Activated naive CD8-positive, alpha-beta T cell treated with anti-CD3 and anti-CD28 coated beads for 36 hours (primary cell): ENCODE measurements at places on chromosomes 6 and 20.
A peak's percentile ranks its signal among the peaks of the same experiment; 100 is the strongest.

DNA sequence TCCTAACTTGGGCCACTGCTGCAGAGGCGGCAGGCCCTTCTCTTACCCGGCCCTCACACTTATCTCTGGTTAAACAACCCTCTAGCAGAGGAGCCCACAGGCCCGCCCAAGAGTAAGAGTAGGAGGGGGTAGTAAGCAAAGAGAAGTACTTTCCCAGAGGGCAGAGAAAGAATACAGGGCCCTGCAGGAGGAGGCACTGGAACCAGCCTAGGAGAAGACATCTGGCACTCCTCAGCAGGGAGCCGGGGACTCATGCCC lies 10.1 kb downstream of the MTCH1 start:
- H3K4me1 ChIP-seq = peaks cover 10% of the 10 kb centered on the region
- DNase-seq = no peak
- peaks cover 14% of the 10 kb centered on the region for H3K36me3 ChIP-seq
- no peak overlapping the region for H3K27ac ChIP-seq
- H3K4me3 ChIP-seq = no peak overlapping the region

DNA sequence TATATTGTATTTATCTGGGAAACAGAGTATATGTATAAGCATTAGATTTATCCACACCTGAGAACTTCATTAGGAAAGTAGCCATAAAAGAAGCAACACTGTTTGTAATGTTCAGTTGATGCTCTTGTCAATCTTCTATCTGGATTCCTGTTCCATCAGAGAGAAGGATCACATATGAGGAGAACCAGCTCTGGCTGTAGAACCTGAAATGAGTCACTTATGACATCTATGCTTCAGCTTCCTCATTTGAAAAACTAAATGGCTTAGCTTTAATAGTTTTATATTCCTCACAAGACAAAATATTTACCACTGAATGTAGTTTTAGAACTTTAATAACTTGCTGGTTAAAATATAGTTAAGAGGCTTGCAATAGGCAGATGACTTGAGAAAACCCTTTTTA lies 144.7 kb downstream of the TASP1 start:
- H3K4me3 ChIP-seq = no peak overlapping the region
- H3K36me3 ChIP-seq = peaks cover 36% of the 10 kb centered on the region
- peaks cover 2% of the 10 kb centered on the region for H3K4me1 ChIP-seq
- no peak overlapping the region for H3K27ac ChIP-seq
- no peak for DNase-seq
- H3K27me3 ChIP-seq = no peaks in the 10 kb centered on the region

DNA sequence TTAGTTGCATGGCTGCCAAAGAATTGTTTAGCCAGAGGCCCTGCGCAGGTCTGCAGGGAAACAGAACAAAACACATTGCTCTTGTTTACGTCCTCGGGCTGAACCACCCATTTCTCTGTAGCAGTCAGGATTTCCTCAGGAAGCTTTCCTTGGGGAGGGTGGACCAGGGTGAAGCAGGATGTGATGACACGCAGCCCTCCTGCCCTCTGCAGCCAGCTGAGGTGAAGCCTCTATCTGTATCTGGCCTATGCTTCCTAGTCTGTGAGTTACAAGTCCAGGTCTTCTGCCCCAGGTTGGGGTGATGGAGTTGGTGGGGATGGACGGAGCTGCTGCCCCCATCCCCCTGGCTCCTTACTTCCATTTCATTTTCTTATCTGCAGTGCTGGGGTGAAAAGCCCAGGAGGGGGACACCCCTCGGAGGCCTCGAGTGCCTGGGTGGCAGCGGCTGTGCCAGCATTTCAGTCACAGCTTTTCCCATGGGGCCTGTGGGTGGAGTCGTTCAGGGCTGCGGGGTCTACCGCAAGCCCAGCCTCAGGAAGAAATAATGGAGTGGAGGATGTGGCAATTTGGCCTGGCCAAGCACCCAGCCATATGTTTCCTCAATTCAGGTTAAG lies 24.9 kb downstream of the SASH1 start:
- H3K27me3 ChIP-seq = peaks cover 41% of the 10 kb centered on the region
- H3K36me3 ChIP-seq = no peaks in the 10 kb centered on the region
- no peak for DNase-seq
- H3K4me1 ChIP-seq = peaks cover 4% of the 10 kb centered on the region

DNA sequence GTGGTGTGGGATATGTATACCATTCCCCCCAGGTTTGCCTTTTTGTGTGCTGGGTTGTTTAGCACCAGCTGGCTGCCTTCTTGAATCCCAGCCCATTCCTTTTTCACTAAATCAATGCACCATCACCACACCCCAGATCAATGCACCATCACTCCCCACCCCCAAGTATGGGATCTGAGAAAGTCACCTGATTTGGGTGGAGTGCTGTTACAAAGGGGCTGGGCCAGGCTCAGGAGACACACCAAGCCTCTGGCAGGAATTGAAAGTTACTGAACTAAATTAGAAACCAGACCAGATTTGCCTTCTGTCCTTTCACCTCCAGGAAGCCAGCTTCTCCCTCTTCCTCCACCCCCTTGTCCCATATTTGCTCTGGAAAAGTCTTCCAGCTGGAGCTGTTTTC lies 19.6 kb upstream of the PKHD1 start:
- H3K36me3 ChIP-seq = no peaks in the 10 kb centered on the region
- peaks cover 30% of the 10 kb centered on the region for H3K27me3 ChIP-seq
- no peaks in the 10 kb centered on the region for H3K4me1 ChIP-seq
- no peak overlapping the region for H3K4me3 ChIP-seq

GRCh38 chr20:32165836-32166545 lies 41.6 kb downstream of the PLAGL2 start:
- DNase-seq = no peak
- H3K36me3 ChIP-seq = peaks cover 17% of the 10 kb centered on the region
- H3K4me3 ChIP-seq = no peak overlapping the region
- no peak overlapping the region for H3K27ac ChIP-seq
- no peaks in the 10 kb centered on the region for H3K4me1 ChIP-seq

GRCh38 chr6:20028562-20028961 lies 183.7 kb downstream of the MBOAT1 start:
- H3K27me3 ChIP-seq = peaks cover 40% of the 10 kb centered on the region
- H3K4me1 ChIP-seq = peaks cover 13% of the 10 kb centered on the region
- no peak overlapping the region for H3K4me3 ChIP-seq
- no peak for DNase-seq
- no peak overlapping the region for H3K27ac ChIP-seq

DNA sequence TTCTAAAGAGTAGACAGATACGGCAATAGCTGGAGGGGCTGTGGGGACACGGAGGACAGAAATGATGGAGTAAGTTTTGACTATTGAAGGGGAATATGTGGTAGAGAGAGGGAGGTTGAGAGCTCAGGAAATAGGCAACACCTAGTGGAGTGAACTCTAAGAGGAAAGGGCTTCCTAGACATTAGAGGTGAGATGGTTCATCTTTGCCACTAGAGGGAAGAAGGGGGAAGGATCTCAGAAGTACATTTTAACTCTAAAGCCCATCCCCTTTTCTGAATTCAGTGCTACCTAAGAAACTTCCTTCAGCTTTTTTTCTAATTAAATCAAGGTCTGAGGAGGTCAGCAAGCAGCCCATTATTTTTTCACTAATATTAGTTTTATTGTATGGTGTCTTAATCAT lies 689.4 kb upstream of the MAP3K7 start:
- H3K36me3 ChIP-seq = no peaks in the 10 kb centered on the region
- H3K27ac ChIP-seq = no peak overlapping the region
- no peaks in the 10 kb centered on the region for H3K27me3 ChIP-seq
- H3K4me3 ChIP-seq = no peak overlapping the region
- H3K4me1 ChIP-seq = no peaks in the 10 kb centered on the region

DNA sequence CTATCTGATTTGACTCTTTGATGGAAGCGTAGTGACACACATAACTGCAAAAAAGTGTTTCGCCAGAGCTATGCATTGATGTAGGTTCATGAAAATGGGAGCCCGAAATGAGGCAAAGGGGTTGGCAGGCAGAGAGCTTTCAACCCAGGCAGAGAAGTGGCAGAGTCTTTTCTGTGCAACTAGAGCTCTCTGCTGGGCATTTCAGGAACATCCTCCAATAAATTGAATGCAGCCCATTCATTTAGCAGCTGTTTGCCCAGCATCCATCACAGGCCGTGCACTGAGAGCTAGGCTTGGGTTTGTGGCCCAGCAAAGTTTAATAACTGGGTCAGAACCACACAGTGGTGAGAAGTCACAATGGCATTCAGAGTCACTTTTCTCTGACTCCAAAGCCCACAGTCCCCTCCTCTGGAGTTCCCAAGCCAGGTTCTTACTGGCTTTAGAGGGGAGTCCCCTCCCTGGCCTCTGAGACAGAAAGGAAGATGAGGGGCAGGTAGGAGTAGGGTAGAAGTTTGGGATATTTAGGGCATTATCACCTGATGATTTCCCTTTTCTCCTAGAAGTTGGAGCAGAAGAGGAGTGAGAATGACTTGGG lies 31.8 kb upstream of the ELMO2 start:
- no peak for DNase-seq
- no peaks in the 10 kb centered on the region for H3K36me3 ChIP-seq
- H3K4me1 ChIP-seq = no peaks in the 10 kb centered on the region
- H3K4me3 ChIP-seq = no peak overlapping the region

GRCh38 chr20:48682529-48683363 lies 145.1 kb downstream of the PREX1 start:
- no peak overlapping the region for H3K27ac ChIP-seq
- DNase-seq = no peak
- H3K36me3 ChIP-seq = peaks cover 1% of the 10 kb centered on the region
- H3K4me3 ChIP-seq = no peak overlapping the region

- peaks cover 1% of the 10 kb centered on the region for H3K27me3 ChIP-seq
- H3K4me3 ChIP-seq = no peak overlapping the region
- H3K27ac ChIP-seq = no peak overlapping the region
- no peak for DNase-seq
- no peaks in the 10 kb centered on the region for H3K36me3 ChIP-seq
- H3K4me1 ChIP-seq = peaks cover 31% of the 10 kb centered on the region
Measured at GRCh38 chr6:157224178-157224950, 99.0 kb downstream of the TMEM242 start.

GRCh38 chr6:109894181-109894580 lies 83.9 kb upstream of the GPR6 start:
- H3K4me1 ChIP-seq = no peaks in the 10 kb centered on the region
- H3K27ac ChIP-seq = no peak overlapping the region
- H3K27me3 ChIP-seq = peaks cover 5% of the 10 kb centered on the region

DNA sequence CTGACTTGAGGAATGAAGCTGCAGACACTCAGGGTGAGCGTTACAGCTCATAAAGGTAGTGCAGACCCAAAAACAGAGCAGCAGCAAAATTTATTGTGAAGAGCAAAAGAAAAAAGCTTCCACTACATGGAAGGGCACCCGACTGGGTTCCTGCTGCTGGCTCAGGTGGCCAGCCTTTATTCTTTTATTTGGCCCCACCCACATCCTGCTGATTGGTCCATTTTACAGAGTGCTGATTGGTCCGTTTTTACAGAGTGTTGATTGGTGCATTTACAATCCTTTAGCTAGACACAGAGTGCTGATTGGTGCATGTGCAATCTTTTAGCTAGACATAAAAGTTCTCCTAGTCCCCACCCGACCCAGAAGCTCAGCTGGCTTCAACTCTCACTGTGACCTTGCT lies 95.3 kb upstream of the STMND1 start:
- no peaks in the 10 kb centered on the region for H3K36me3 ChIP-seq
- peaks cover 2% of the 10 kb centered on the region for H3K4me1 ChIP-seq
- no peak overlapping the region for H3K27ac ChIP-seq
- DNase-seq = no peak
- no peak overlapping the region for H3K4me3 ChIP-seq
- H3K27me3 ChIP-seq = peaks cover 57% of the 10 kb centered on the region

GRCh38 chr6:105301072-105301503 lies 101.8 kb downstream of the PREP start:
- H3K27ac ChIP-seq = no peak overlapping the region
- no peak for DNase-seq

GRCh38 chr6:11585426-11586016 lies 48.0 kb downstream of the TMEM170B start:
- no peaks in the 10 kb centered on the region for H3K36me3 ChIP-seq
- no peaks in the 10 kb centered on the region for H3K4me1 ChIP-seq
- no peak overlapping the region for H3K27ac ChIP-seq
- H3K27me3 ChIP-seq = no peaks in the 10 kb centered on the region
- no peak for DNase-seq
- no peak overlapping the region for H3K4me3 ChIP-seq

GRCh38 chr6:43630980-43631619 lies 2.0 kb upstream of the GTPBP2 start:
- H3K4me3 ChIP-seq = peak overlapping the region; percentile 15
- peak overlapping the region; percentile 67 for H3K27ac ChIP-seq
- DNase-seq = no peak
- peaks cover 11% of the 10 kb centered on the region for H3K36me3 ChIP-seq
- peaks cover 41% of the 10 kb centered on the region for H3K4me1 ChIP-seq

DNA sequence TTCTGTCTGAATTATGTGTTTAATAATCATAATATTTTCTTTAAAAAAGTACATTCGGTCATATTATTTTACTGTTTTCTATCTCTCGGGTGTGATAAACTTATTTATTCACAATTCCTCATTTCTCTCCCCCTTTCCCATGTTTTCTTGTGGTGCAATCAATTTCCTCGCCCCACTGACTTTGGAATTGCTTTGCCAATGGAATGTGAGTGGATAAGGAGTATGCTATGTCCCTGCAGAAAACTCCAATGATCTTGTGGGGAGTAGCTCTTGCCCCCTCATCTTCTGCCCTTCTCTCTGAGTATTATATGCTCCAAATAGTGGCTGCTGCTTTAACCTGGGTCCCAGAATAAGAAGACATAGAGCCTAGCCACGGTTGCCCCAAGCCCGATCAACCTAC lies 64.1 kb downstream of the HMGN3 start:
- peaks cover 3% of the 10 kb centered on the region for H3K4me1 ChIP-seq
- DNase-seq = no peak
- no peaks in the 10 kb centered on the region for H3K27me3 ChIP-seq
- H3K27ac ChIP-seq = no peak overlapping the region
- H3K4me3 ChIP-seq = no peak overlapping the region

- no peaks in the 10 kb centered on the region for H3K36me3 ChIP-seq
- peaks cover 4% of the 10 kb centered on the region for H3K27me3 ChIP-seq
- no peak overlapping the region for H3K27ac ChIP-seq
- peak; percentile 25 for DNase-seq
Measured at GRCh38 chr6:150395388-150396009, 26.7 kb downstream of the IYD start.

- H3K4me1 ChIP-seq = peaks cover 13% of the 10 kb centered on the region
- no peak for DNase-seq
- no peak overlapping the region for H3K27ac ChIP-seq
- H3K36me3 ChIP-seq = no peaks in the 10 kb centered on the region
- H3K27me3 ChIP-seq = no peaks in the 10 kb centered on the region
Measured at GRCh38 chr6:143396497-143397226, 53.8 kb downstream of the ADAT2 start.

DNA sequence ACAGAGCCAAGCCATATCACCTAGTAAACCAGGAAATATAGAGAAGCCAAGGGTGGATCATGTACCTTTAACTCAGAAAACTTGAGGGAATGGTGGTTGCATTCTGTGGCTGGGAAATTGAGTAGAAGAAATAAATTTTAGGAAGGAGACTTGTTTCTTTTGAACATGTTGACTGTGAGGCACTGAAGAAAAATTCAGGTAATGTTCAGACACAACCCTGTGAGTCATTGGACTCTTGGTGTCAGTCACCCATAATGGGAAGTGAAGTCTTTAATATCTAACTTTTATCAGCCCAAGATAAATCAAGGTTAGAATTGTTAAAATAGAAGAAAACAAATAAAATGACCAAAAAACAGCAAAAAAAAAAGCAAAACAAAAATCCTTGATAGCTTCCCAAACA lies 98.8 kb upstream of the GRIK2 start:
- no peak for DNase-seq
- no peaks in the 10 kb centered on the region for H3K4me1 ChIP-seq
- H3K36me3 ChIP-seq = no peaks in the 10 kb centered on the region
- H3K27me3 ChIP-seq = no peaks in the 10 kb centered on the region
- H3K27ac ChIP-seq = no peak overlapping the region
